Inflammatory macrophage treated with lipopolysaccharide for 4 hours (primary cell): ENCODE measurements at places on chromosomes 7 and 10.

DNA sequence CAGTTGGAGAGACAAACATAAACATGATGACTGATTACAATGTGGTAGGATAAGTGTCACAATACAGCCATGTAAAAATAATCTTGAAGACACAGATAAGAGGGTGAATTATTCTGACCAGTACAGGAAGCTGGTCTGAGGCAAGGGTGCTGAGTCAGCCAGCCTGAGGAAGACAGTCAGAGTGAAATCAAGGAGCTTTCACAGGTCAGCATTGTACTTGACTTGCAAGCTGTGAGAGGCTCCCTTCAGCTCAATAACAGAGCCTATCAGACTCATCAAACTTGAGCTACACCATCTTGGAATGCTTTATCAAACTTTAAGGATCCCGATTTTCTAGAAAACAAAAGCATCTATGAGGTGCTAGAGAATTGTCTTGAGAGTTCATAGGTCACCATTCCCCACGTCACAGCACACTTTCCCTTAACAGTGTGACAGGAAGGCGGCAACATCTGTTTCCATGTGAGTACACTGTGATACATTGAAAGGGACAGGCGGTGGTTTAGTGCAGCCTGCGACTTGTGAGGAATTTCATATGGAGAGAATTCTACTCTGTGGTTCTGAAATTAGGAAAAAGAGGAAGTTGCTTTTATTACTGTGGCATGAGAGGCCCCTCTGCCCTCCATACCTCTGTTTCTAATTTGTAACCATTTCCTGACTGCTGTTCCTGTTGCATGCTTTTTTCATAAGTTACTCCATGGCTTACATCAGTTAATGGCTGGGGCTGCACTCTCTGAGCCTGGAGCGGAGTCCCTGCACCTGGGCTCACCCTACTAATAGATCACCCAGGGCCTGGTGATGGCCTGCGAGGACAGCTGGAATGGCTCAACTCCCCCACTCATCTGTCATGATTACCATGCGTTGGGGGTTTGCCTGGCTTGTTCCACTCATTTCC lies 417.1 kb downstream of the SUGCT start:
- peak; percentile 86 for DNase-seq

DNA sequence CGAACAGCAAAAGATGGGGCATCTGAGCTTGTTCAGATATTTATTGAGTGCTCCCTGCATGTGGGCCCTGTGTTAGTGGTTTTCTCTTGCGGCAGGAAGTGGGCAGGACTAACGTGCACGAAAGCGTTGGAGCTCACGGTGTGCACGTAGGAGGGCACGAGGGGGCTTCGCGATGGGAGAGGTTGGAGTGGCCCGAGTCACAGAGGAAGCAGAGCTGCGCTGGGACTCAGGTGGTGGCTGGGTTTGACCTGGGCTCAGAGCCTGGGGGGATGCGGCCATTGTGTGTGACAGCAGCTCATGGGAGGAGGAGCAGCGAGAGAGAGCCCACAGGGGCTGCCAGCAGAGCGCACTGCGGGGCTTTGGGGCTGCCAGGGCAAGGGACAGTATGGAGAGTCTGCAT lies 7.7 kb downstream of the ZSCAN25 start:
- DNase-seq: no peak

DNA sequence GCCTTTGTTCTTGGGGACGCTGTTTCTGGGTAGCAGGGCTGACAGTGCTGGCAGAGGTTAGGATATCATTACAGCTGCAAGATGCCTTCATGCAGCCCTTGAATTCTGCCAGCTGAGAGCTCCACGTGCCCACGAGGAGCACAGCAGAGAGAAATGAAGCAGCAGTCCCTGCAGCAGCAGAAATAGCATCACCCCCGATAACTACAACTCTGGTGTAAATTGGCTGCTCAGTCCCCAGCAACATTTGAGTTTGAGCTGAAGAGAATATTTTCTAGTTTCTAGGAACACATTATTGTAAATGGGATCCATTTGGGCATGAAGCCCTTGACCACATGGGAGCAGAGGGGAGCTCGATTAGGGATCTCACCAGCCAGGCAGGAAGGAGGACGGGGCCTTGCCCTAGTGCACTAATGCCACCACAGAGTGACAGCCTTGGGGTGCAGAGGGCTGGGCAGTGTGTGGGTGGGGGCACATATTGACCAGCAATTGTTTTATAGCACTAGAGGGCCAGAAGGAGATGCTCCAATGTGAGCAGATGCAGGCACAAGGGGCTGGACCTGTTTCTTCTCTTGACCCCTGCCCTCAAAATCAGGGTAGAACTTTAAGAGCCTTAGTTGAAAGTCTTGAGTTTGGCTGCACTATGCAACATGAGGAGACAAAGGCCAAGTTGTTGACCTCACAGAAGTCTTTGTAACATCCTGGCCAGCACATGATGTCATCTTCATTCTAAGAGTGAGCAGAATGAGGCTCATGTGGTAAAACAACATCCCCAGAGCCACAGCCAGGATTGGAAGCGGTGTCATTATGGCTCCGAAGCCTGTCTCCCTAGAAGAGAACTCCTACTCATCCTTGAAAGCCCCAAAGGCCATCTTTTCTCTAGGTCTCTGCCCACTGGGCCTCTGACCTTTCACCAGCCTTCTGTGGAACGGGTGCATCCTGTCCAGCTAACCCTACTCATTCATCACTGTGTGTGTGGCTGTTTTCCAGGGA lies 52.6 kb downstream of the ADCY1 start:
- DNase-seq: no peak

GRCh38 chr7:26978146-26978545 lies 113.8 kb upstream of the SKAP2 start:
- DNase-seq: peak; percentile 63

GRCh38 chr7:12686234-12686890 lies 1.1 kb upstream of the ARL4A start:
- DNase-seq: peak; percentile 97

DNA sequence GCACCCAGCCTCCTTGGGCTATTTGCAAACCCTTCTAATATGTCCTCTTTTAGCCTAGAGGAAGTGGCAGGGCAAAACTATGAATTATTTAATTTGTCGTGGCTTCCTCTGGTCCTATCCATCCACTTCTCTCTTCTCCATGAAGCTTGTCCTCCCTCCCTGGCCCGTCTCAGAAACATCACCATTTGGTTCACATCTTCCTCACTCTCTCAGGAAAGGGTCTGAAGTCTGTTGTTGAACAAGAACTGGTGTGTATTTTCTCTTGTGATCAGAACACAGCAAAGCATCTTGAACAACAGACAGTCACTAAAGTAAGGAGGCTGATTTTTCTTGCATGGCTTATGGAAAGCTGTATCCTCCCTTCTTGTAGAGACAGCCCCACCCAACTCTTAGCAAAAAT lies 550.1 kb upstream of the NRP1 start:
- DNase-seq: no peak

GRCh38 chr7:80859272-80859970 lies 59.4 kb downstream of the SEMA3C start:
- no peak for DNase-seq

GRCh38 chr7:16773884-16774283 lies 20.3 kb downstream of the TSPAN13 start:
- no peak for DNase-seq

- DNase-seq: no peak
Observed at GRCh38 chr7:12222889-12223579, 11.9 kb downstream of the TMEM106B start.

GRCh38 chr7:26061678-26062603 lies 90.1 kb upstream of the NFE2L3 start:
- peak; percentile 53 for DNase-seq

DNA sequence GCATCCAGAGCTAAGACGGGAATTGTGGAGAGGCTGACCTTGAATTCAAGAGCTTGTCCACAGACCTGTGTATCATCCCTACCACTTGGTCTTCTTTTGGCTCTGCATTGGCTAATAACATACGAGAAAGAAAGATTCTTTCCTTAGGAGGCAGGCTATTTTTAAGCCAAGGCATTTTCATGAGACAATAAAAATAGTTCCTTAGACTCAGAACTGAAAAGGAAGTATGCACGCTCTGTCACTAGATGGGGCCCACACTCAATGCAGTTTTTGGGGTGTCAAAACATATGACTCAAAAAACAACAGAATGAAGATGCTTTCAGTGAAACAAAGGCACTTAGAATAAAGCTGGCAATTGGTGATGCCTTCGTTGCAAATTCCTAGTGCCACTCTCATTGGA lies 265.9 kb upstream of the DGKB start:
- no peak for DNase-seq

DNA sequence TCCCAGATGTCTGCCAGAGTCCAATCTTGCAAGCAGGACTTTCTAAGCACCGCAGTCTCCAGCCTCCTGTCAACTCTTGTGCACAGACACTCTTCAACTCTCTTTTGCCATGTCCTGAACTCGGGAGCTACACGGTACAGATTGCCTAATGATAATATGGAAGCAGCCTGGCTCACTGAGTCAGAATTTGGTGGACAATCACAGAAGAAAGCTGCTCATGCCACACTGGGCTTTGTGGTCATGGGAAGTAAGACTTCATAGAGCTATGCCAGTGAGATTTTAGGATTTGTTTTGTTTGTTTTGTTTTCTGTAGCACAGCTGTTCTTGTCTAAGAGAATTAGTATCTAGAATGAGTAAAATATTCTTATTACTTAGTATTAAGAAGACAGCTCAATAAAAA lies 144.1 kb upstream of the PRSS58 start:
- DNase-seq: no peak

DNA sequence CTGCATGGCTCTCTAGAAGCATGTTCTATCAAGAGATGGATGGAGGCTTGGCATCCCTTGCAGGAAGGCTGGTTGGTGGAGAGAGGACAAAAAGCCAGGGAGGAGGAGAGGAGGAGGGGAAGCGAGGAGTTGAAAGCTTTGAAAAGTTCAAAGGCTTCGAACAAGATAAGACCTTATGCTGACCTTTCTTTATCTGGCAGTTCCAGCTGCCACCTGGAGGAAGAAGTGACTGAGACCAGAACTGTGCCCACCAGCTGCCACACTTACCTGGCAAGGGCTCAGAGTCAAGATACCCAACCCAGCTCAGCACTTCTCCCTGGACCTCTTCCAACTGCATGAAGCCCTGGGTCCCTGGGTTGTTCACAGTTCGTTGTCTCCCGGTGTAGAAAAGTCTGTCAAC lies 14.8 kb downstream of the CCL24 start:
- DNase-seq: no peak

GRCh38 chr7:155589001-155589980 lies 42.9 kb upstream of the CNPY1 start:
- DNase-seq: no peak

GRCh38 chr7:80124526-80125264 lies 9.9 kb upstream of the GNAI1 start:
- DNase-seq: no peak

- no peak for DNase-seq
Observed at GRCh38 chr10:110642204-110643034, 1.7 kb upstream of the RBM20 start.

DNA sequence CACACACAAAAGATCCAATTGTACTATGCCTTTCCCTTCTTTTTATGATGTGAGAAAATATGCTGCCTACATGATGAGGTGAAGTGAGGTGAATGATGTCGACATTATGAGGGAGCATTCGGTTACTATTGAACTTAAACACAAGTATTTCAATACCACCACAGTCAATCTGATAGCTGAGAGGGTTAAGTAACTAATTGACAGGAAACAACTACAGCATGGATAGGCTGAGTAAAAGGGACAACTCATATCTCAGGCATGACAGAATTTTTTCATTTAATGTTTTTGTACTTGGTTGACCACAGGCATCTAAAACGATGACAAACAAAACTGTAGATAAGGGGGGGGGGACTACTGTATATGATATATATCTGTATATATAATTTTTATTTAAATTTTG lies 488.9 kb downstream of the SH2D4B start:
- no peak for DNase-seq

GRCh38 chr7:70093205-70093904 lies 495.1 kb downstream of the AUTS2 start:
- no peak for DNase-seq

GRCh38 chr10:131090761-131091661 lies 220.5 kb downstream of the TCERG1L start:
- no peak for DNase-seq

DNA sequence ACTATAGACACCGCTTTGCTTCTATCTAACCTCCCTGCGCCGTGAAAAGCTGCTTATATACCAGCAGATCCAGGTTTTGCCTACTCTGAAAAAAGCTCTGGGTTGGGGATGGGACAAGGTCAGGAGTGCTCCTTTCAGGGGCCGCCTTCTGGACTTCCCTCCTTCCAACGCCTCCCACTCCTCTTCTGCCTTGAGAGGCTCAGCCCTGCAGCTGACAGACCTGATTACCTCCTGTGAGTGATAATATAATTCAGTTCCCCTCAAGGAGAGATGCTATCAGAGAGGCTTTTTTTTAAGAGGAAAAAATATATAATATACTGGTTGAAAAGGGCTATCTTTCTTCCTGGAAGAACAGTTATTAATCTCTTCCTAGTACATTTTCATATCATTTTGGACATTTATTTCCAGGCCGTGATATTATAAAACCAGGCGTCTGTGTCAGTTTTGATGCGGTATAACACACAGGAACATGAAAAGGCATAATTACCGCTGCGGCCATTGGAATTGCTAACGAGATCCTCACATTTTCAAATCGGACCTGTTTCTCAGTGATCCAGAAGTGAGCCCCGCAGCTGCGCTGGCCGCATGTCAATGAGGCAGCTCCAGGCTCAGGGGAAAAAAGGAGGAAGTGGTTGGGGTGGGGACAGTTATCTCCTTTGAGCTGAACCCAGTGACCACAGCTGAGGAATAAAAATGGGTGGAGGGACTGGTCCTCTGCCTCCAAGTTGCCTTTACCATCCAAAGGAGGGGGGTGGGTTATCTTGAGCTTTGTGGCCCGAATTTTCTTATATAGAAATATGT lies 457.1 kb downstream of the TYW1 start:
- no peak for DNase-seq

- no peak for DNase-seq
Observed at GRCh38 chr7:131608116-131608500, 51.7 kb upstream of the PODXL start.

GRCh38 chr7:433558-433957 lies 86.1 kb downstream of the PDGFA start:
- no peak for DNase-seq

DNA sequence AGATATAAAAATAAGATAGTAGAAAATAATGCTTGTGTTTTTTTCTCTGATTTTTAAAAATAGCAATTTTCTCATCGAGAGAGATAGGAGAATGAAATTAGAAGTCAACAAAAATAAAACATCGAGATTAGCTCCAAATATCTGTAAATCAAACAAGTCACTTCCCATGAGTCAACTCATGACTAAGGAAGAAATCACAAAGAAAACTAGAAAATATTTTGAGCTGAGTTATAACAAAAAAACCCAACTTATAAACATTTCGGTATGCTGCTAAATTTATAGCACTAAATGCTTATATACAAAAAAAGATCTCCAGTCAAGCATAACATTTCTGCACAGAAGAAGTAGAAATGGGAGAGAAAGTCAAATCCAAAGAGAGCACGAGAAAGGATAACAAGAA lies 140.1 kb downstream of the ITGA8 start:
- DNase-seq: no peak

- DNase-seq: no peak
Observed at GRCh38 chr7:84107259-84107658, 87.3 kb downstream of the SEMA3A start.

- no peak for DNase-seq
Observed at GRCh38 chr10:10500937-10501336, 516.7 kb upstream of the CELF2 start.

GRCh38 chr7:101952355-101953247 lies 135.2 kb downstream of the CUX1 start:
- peak; percentile 92 for DNase-seq
